ENCODE measurements at places on chromosomes 16 and 17.

DNA sequence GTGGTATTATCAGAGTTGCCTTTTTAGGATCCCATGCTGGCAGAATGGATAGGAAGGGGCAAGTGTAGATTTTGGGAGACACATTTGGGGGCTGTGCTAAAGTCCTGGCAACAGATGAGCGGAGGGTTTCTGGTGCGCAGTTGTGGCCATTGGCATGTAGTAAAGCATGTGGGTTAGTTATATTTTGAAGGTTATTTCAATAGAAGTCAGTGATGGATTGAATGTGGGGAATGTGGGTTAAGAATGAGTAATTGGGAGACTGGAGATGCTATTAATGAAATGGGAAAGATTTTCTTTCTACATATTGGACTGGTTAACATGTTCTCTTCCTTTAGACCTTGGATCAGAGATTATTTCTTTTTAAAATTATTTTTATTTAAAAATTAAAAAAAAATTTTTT is 10.0 kb downstream of the DUS2 start:
- DNase-seq, result no peak

GRCh38 chr16:4365014-4365406 is 6.6 kb upstream of the VASN start:
- no peak for DNase-seq

- DNase-seq, result no peak
Measured at GRCh38 chr16:82936941-82937551, 310.3 kb downstream of the CDH13 start.

- DNase-seq, result no peak
Measured at GRCh38 chr17:78576389-78577112, 645 bp downstream of the DNAH17 start.

DNA sequence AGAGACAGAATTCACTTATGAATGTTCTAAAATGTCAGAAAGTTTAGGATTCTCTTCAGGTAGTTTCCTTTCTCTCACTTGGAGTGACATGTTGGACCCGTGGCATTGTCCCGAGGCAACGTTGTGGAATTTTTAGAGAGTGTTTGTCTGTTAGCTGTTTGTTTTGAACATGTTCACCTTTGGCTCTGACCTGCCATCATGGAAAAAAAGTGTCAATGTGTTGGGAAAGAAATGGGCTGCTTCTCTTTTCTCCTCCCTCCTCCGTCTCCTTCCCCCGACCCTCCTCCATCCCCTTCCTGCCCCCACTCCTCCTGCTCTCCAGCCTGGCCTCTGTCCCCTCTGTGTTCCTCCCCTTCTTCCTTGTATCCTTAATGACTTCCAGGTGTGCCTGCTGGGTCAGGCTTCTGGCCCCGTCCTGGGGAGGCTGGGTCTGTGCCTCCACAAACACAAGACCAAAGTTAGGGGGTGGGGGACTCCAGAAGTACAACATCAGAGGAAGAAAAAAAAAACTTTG is 463.1 kb downstream of the MAF start:
- DNase-seq, result no peak

GRCh38 chr17:78822552-78822951 is 18.1 kb downstream of the USP36 start:
- no peak for DNase-seq

- no peak for DNase-seq
Measured at GRCh38 chr17:66834919-66835454, at the start of gene CACNG5. TSS of gene CACNG5 (plus strand) at chr17:66835117. CDS start at chr17:66877333, 42,216 bp downstream.
